Nucleus accumbens (tissue), 56 donors: ENCODE measurements at places on chromosomes 6 and 20.
A peak's percentile ranks its signal among the peaks of the same experiment; 100 is the strongest.

GRCh38 chr20:9262653-9263194, 193.8 kb downstream of the PLCB4 start:
- DNase-seq: no peak

DNA sequence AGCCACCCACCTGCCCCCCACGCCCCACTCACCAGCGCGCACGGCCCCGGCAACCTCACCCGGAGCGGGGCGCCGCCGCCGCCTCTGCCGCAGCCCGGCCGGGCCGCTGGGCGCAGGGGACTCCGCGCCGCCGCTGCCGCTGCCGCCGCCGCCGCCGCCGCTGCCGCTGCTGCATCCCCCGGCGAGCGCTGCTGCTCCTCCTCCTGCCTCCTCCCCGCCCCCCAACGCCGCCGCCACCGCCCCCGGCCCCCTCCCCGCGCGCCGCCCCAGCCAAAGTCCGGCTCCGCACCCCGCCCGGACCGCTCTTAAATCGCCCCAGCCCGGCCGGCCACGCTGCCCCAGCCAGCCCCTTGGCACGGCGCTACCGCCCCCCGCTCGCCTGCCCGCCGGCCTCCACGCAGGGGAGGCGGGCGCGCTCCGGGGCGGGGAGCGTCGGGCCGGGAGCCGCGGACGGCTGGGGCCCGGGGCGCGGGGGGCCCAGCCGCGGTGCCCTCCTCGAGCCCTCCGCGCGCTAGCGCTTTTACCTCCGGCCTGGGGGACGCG, at the start of gene SULF2:
TSS of gene SULF2 (minus strand) at position 171 of the 543 bp plus-strand sequence. CDS start 28,118 bp downstream, outside the sequence.
- DNase-seq: no peak

DNA sequence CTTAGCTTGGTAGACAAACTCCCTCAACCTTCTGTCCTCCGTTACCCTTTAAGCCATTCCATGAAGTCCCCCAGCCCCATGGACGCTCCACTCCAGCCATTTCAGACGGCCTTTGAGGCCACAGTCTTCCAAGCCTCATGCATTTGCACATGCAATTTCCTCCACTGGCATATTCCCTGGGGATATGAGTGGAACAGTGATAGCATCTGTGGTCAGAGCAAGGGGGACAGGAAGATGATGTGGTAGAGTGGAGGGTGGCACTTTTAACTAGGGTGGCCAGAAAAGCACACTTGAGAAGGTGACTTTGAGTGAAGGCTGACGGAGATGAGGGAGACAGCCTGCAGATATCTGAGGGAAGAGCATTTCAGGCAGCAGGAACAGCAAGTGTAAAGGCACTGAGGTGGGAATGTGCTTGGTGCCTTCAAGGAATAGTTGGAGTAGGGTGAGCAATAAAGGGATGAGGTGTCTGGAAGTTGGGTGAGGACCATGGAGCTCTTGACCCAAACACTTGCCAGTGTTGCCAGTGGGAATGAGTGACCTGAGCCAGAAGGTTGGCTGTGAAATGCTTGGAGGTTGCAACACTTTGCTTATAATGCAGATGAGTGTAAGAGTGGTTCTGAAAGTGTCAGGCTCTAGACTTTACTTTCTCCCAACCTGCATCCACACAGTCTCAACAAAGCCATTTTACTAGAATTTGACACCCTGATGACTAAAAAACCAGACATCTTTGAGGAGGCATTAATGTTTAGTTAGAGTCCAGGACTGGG, 275.6 kb upstream of the SUPT3H start:
- no peak for DNase-seq

- no peak for DNase-seq
Observed at GRCh38 chr6:18248698-18249097, 15.6 kb downstream of the DEK start.

GRCh38 chr20:37999526-38000263, 33.6 kb downstream of the TTI1 start:
- peak; percentile 45 for DNase-seq
